ENCODE measurements at places on chromosomes 13 and 19.

GRCh38 chr13:28658539-28658795 lies 463 bp upstream of the POMP start:
- peak overlapping the region; percentile 98 for H3K4me3 ChIP-seq
- peaks cover 59% of the 10 kb centered on the region for H3K4me1 ChIP-seq

DNA sequence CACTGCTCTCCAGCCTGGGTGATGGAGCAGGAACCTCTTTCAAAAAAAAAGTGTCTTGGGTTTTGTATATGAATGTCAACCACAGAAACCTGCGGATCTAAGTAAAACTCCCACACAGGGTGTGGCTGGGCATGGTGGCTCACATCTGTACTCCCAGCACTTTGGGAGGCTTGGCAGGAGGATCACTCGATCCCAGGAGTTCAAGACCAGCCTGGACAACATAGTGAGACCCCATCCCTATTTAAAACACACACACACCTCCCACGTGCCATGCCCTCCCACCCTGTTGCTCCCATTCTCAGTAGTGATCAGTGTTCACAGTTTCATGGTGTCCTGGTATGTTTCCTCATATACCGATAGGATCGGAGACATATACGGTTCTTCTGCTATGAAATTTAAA lies 9.2 kb downstream of the TMED1 start:
- H3K36me3 ChIP-seq: no peaks in the 10 kb centered on the region
- no peak overlapping the region for H3K27ac ChIP-seq
- no peak for DNase-seq
- H3K27me3 ChIP-seq: no peaks in the 10 kb centered on the region

DNA sequence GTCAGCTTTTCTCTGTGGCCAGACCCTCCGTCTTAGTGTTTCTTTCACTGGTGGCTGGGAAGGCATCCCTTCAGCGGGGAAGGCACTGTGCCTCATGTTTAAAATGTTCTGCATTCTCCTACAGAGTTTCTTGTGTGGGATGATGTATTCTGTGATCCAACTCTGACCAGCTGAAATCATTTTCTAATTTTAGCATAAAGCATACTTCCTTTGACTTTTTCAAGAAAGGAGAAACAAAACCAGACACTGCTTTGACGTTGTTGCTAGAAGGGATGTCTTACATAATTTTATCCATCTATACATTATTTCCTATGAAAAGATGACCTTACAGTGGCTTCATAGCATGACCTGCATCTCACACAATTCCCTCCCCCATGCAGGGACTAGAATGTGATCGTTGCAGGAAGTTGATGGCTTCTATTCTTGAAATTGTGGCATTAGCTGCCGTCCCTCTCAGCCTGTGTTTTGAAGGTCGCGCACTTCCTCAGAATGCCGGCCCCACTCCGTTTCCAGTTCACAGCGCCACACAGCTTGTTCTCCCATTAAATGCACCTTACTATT lies 38.6 kb upstream of the TEX29 start:
- H3K36me3 ChIP-seq: no peaks in the 10 kb centered on the region
- DNase-seq: no peak
- peak overlapping the region; percentile 81 for H3K27ac ChIP-seq
- no peaks in the 10 kb centered on the region for H3K27me3 ChIP-seq
- no peak overlapping the region for H3K4me3 ChIP-seq
- peaks cover 33% of the 10 kb centered on the region for H3K4me1 ChIP-seq

- H3K4me1 ChIP-seq: no peaks in the 10 kb centered on the region
- no peaks in the 10 kb centered on the region for H3K27me3 ChIP-seq
- no peak overlapping the region for H3K27ac ChIP-seq
- no peak for DNase-seq
These were observed 104.8 kb upstream of the MIR17HG start for GRCh38 chr13:91242652-91243051.

- no peak overlapping the region for H3K27ac ChIP-seq
- no peaks in the 10 kb centered on the region for H3K27me3 ChIP-seq
- no peaks in the 10 kb centered on the region for H3K4me1 ChIP-seq
- DNase-seq: no peak
- H3K4me3 ChIP-seq: no peak overlapping the region
These were observed 13.3 kb upstream of the LILRB1 start for GRCh38 chr19:54616821-54617560.

DNA sequence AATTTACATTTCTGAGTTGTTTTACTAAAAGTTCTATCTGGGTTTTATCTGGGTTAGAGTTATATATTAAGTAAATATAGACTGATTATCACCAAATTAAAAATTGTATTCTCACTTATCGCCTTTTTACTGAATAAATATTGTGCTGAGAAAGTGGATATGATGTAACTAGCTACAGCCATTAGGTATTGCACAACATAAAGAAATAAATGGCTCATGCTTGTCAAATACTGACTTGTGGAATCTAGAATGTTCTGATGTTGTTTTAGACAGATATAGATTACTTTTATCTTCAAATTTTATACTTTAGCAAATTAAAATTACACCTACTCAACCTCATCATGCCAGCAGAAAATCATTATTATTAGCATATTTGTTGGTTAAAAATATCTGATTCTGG lies 1277.1 kb upstream of the MIR17HG start:
- no peak overlapping the region for H3K27ac ChIP-seq
- no peaks in the 10 kb centered on the region for H3K4me1 ChIP-seq
- DNase-seq: no peak
- H3K36me3 ChIP-seq: no peaks in the 10 kb centered on the region

DNA sequence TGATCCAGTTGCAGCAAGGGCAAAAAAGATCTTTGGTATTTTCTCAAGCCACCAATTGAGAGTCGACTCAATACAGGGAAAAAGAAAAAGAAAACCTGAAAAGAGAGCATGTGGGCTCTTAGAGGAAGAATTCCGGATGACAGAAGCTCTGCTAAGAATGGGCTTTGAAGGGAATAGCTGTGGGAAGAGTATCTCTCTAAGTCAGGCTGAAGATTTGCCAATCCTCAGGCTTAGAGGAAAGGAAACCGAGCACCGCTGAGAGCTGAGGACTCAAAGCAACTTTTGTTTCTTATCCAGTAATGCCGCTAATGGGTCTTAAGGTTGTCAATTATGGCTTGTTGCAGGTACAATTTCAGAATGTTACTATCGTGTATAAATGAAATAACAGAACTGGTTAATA lies 166.4 kb downstream of the EFNB2 start:
- no peak overlapping the region for H3K27ac ChIP-seq
- H3K4me1 ChIP-seq: peaks cover 8% of the 10 kb centered on the region
- no peaks in the 10 kb centered on the region for H3K27me3 ChIP-seq
- no peak for DNase-seq
